Small intestine (tissue), 16 donors: ENCODE measurements at places on chromosomes 1 and 21.

- no peak overlapping the region for H3K4me3 ChIP-seq
- no peaks in the 10 kb centered on the region for H3K36me3 ChIP-seq
- no peaks in the 10 kb centered on the region for H3K27me3 ChIP-seq
- DNase-seq, result no peak
Observed at GRCh38 chr1:229786974-229787610, 161.0 kb downstream of the URB2 start.

DNA sequence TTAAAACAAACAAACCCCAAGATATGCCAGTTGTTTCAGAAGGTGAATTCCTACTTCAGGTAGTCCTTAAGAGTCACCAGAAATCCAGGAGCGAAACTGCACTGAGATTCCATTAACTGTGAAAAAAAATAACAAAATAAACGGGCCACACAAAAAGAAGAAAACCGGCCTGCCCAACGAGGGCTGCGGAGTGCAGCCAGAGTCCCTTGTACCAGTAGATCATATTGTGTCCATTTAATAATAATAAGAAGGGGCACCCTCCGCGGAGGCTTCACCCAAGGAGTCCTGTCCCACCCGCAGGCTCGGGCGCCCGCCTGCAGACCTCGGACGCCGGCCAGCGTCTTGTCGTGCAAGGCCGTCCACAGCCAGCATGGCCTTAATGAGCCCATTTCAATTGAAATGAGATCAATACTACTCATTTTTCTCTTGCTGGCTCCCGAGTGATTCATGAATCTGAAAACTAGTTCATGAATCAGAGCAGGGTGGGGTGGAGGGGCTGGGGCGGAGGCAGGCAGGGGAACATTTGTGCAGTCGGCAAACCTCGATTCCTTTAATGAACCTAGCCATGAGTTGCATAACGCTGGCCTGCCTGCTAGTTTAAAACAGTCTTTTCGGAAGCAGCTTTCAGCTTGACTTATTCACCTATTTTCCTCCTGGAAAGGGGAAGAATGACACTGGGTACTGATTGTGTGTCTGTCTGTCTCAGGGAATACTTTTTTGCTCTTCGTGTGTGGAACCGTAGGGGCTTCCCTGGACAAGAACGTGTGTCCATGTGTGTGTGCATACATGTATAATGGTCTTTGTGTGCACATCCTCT lies 113.1 kb upstream of the IRF2BP2 start:
- no peak overlapping the region for H3K4me3 ChIP-seq
- peak overlapping the region; percentile 96 for H3K27ac ChIP-seq
- no peaks in the 10 kb centered on the region for H3K36me3 ChIP-seq
- H3K4me1 ChIP-seq, result peaks cover 24% of the 10 kb centered on the region

- DNase-seq, result no peak
- H3K4me1 ChIP-seq, result no peaks in the 10 kb centered on the region
- no peaks in the 10 kb centered on the region for H3K27me3 ChIP-seq
- H3K36me3 ChIP-seq, result no peaks in the 10 kb centered on the region
Observed at GRCh38 chr21:35225573-35225972, 176.5 kb upstream of the RUNX1 start.

- H3K27me3 ChIP-seq, result no peaks in the 10 kb centered on the region
- DNase-seq, result peak; percentile 19
- no peaks in the 10 kb centered on the region for H3K36me3 ChIP-seq
- H3K4me3 ChIP-seq, result no peak overlapping the region
Observed at GRCh38 chr1:197918807-197919345, 1.7 kb downstream of the LHX9 start.

DNA sequence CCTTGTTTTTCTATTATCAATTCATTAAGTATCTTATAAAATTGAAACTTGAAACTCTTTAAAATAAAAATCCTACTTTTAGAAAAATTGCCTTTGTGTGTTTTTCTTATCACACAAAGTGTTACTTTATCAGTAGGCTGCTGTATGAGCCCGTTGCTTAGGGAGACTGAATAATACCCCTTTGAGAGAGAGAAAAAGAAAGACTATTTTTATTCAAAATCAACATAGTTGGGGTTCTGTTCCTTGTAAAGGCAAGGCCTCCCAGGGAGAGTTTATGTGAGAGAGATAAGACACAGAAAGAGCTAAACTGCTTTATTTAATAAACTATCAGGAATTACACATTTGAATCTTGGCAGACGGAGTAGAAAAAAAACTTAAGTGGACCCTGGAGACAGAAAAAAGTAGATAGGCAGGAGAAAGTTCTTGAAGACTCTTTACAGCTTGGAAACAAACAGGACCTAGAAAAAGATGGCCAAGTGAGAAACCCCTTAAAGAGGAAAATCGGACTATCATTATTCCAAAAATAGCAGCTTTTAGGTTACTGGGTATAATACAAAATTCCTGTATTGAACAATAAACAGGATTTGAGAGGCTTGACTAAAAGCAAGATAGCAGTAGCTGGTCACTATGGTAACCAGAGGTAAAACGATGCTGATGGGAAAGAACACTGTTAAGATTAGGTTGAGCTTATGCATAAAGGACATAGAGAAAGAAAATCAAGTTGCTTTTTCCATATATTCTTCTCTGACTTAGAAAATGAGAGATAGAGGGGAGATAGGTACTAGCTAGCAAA lies 170.9 kb downstream of the LRRC7 start:
- H3K4me1 ChIP-seq, result no peaks in the 10 kb centered on the region
- no peak overlapping the region for H3K27ac ChIP-seq
- DNase-seq, result no peak
- H3K27me3 ChIP-seq, result no peaks in the 10 kb centered on the region

DNA sequence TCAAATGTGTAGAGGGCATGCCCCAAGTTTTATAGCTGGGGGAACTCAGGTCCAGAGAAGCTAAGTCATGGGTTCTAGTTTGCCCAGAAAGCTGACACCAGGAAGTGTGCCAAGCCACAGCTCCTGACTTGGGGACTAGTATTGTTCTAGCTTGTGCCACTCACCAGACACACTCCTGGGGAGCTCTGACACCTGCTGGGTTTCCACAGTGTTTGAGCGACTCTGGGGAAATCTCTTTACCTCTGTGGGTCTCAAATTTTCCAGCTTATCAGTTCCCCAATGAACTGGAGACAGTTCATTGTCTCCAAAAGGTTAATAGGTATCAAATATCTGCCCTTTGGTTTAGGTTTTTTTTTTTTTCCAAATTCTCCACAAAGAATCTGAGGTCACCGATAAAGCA lies 4.2 kb downstream of the KISS1 start:
- H3K4me3 ChIP-seq, result no peak overlapping the region
- H3K36me3 ChIP-seq, result no peaks in the 10 kb centered on the region
- no peak overlapping the region for H3K27ac ChIP-seq
- no peak for DNase-seq
- H3K27me3 ChIP-seq, result no peaks in the 10 kb centered on the region
- peaks cover 62% of the 10 kb centered on the region for H3K4me1 ChIP-seq

DNA sequence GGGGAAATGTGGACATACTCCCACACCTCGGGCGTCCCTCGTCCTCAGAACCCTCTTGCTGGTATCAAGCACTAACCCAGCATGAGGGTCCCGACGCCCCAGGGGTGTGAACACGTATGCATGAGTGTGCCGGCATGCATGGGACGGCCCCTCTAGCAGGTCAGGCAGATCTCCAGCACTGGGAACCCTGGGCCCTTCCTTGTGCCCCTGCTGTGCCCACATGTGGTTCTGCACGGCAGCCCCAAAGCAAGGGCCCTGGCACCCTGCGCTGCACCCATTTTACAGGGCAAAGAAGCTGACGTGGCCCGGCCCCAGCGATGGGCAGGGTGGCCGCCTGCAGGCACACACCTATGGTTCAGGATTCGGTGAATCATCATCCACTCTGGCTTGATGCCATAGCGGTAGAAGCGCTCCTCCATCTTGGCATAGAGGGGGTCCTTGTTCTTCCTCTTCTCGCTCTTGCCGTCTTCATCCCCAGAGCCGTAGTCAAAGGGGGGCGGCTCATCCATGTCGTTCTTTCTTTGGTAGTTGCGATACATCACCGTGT lies 34.2 kb downstream of the CHD5 start:
- H3K36me3 ChIP-seq, result no peaks in the 10 kb centered on the region
- DNase-seq, result no peak
- no peaks in the 10 kb centered on the region for H3K4me1 ChIP-seq
- H3K27me3 ChIP-seq, result peaks cover 5% of the 10 kb centered on the region
- no peak overlapping the region for H3K4me3 ChIP-seq
- H3K27ac ChIP-seq, result no peak overlapping the region

DNA sequence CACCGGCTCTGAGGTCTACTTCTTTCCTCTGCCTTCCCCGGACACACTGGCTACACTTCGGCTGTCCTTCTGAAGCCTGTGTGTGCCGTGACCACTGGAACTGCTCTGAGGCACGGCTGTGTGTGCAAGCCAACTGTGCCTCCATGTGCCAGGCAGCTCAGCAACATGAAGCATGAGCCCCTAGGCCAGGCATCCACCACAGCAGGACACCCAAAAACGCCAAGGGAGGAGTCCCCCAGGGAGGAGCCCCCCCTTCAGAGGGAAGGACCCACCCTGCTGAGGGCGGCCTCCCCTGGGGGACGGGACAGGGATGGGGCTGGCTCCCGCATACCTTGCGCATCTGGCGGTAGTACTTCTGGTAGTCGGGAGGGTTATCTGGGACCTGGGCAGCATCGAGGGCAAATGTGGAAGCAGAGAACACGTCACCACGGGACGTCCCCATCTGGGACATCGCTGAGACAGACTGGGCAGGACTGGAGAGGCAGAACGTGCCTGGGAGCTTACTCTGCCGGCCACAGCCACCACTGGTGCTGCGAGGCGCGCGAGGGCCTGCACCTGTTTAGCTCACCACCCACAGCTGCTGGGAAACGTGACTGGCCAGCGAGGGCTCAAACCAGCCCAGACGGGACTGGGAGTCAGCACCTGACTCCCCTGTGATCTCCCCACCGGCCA lies 20.5 kb downstream of the LSS start:
- no peak overlapping the region for H3K4me3 ChIP-seq
- H3K27me3 ChIP-seq, result no peaks in the 10 kb centered on the region
- no peak for DNase-seq
- peaks cover 21% of the 10 kb centered on the region for H3K36me3 ChIP-seq
- H3K4me1 ChIP-seq, result no peaks in the 10 kb centered on the region
